Bronchial epithelial cell (primary cell): ENCODE measurements at places on chromosomes 12 and 14. TPM values are rescaled to one million over a fixed set of nuclear protein-coding genes. Genes with fewer than 3 reads are reported as not detected.

The KCNH3 gene
- total RNA-seq, result under 0.01 TPM in 2 replicates

The RASSF3 gene
- 8.7 and 9.7 TPM in 2 replicates for total RNA-seq

The NDRG2 gene
- 9.2 and 23.3 TPM in 2 replicates for total RNA-seq

The C12orf54 gene
- 0.53 and 6.7 TPM in 2 replicates for total RNA-seq

The LRTM2 gene
- not detected in 2 replicates for total RNA-seq

The KLRF1 gene
- 0.13 TPM in 1 of 2 replicates, not detected in the other for total RNA-seq

The NOXRED1 gene
- total RNA-seq, result 0.26 and 0.51 TPM in 2 replicates

The ATG101 gene
- 153 and 181 TPM in 2 replicates for total RNA-seq

The PRPH gene
- total RNA-seq, result 0.26 and 0.51 TPM in 2 replicates

The AMDHD1 gene
- not detected in 2 replicates for total RNA-seq

The OTUB2 gene
- total RNA-seq, result 1.3 and 2.6 TPM in 2 replicates
